ENCODE measurements at places on chromosomes 1 and 21.

GRCh38 chr1:77438236-77438913 lies 156.6 kb downstream of the AK5 start:
- no peak for DNase-seq

- no peak for DNase-seq
These were observed 4.5 kb downstream of the AJAP1 start for GRCh38 chr1:4658643-4659628.

DNA sequence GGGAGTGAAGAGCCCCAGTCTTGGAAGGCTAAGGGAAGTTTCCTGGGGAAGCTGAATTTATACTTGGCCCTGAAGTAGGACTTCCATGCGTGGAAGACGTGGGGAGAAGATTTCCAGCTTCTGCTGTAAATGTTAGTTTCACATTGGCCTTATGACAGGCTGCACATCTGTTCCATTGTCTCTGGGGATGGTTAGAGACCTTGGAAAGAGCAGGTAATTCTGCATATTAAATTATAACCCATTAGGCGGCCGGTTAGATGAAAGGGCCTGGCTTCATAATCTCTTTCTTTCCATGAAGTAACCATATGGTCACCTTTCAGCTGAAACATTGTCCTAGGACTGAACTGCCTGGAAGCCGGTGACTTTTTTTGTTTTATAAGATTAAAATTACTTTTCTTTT lies 37.5 kb downstream of the DPT start:
- no peak for DNase-seq

GRCh38 chr1:9388335-9389180 lies 95.9 kb downstream of the SPSB1 start:
- no peak for DNase-seq

DNA sequence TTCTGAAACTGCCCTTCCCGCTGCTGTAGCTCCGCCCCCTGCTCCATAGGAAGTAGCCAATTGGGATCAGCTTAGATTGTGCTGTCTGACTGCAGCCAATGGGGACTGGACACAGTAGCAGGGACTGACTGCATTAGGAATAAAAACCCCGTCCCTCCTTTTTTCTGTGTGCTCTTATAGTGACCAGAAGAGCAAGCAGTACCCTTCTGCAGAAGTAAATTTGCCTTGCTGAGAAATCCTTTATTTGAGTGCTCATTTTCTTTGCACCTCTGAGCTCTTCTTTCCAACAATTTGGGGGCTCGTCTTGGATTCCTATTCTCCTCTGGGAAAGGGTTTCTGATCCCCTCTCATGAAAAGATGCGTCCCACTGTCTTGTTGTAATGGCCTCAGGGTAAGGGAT lies 16.2 kb downstream of the OR2L13 start:
- no peak for DNase-seq

DNA sequence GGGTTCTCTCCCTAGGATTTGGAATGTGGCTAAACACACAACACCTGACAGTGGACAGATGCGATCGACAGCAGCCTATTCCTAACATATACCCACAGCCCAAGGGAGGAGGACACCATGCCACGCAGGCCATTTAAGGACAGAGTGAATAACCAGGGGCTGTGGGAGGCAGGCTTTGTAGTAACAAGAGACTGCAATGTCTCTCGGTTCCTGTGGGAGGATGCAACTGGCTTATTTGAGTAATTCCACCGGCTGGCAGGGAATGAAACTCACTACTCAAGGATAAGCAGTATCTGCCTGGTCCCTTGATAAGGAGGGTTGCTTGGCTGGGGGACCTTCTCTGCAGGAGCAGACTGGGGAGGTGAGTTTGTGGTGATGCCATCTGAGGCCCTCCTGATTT lies 109.6 kb downstream of the PCP4 start:
- DNase-seq = no peak

DNA sequence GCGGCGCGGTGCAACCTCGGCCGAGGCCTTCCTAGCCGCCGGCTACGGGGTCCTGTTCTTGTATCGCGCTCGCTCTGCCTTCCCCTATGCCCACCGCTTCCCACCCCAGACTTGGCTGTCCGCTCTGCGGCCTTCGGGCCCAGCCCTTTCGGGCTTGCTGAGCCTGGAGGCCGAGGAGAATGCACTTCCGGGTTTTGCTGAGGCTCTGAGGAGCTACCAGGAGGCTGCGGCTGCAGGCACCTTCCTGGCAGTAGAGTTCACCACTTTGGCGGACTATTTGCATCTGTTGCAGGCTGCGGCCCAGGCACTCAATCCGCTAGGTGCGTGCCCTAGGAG lies 379 bp downstream of the PPCS start:
- peak; percentile 52 for DNase-seq

GRCh38 chr1:192967211-192967877 lies 91.8 kb downstream of the UCHL5 start:
- DNase-seq = no peak

DNA sequence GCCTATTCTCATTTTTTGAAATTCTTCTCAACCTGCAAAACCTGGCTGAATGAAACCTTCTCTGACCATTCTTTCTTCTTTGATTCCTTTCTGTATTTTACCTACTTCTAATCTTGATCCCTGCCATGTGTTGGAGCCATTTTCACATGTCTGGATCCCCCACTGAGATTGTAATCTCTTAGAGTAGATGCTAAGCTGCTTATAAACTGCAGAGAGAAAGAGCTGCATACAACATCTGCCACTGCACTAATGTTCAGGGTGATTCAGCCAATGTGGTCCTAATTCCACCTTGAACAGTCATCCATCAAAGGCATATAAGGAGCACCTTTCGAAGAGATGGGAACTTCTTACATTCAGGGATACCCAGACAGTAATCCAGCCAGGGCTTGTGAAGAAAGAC lies 16.2 kb upstream of the DAB1 start:
- DNase-seq = no peak

Measured in effector CD4-positive, alpha-beta T cell (primary cell).